Foreskin fibroblast (primary cell): ENCODE measurements at places on chromosomes 11 and 22.

DNA sequence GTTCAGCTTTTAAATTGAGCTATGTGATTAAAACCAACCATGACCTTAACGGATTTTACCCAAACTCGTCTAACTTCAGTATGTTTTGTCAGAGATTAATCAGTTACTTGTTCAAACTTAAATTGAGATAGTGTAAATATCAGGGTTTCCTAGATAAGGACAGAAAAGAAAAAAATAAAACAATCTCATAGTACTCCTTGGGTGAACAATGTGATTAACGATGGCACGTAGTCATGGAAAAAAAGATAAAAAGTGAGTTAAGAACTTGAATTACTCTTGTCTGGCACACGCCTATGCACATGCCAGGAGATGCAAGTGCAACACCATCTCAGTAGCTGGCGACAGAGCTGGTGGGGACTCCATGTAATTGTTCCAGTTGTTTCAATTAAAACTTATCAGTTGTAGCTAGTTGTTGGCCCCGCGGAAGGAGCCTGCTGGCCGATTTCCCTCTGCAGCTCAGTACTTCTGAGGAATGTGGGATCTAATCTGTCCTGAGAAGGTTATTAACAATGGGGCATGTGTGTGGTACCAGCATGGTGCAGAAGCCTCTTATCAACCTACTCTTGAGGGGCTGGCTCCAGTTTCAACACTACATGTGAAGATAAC lies 3.0 kb downstream of the RASSF10 start:
- no peak for DNase-seq

- DNase-seq: no peak
Measured at GRCh38 chr11:2093575-2094353, 45.4 kb downstream of the IGF2 start.

GRCh38 chr11:84969103-84969502 lies 658.0 kb downstream of the DLG2 start:
- no peak for DNase-seq

DNA sequence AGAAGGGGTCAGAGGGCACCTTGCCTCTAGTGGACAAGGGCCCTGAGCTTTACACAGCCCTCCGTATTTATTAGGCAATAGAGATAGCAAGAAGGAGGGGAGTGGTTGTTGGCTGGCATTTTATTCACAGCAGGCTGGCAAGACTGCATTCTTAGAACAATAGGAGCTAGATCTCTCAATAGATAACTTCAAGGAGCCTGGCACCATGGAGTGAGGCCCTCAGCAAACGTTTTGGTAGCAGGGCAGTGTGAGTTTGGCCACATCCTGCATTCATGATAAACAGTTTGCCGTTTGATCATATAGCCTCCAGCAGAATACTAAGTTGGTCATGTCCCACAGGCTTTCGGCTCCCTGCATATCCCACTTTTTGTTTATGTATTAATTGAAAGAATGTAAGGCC lies 31.6 kb downstream of the OR10A6 start:
- no peak for DNase-seq

GRCh38 chr22:37672920-37673455 lies 2.4 kb upstream of the LGALS1 start:
- DNase-seq: no peak

GRCh38 chr22:37916311-37916710 lies 10.2 kb downstream of the MICALL1 start:
- DNase-seq: no peak

GRCh38 chr22:47902646-47903180 lies 1140.3 kb downstream of the TBC1D22A start:
- no peak for DNase-seq

DNA sequence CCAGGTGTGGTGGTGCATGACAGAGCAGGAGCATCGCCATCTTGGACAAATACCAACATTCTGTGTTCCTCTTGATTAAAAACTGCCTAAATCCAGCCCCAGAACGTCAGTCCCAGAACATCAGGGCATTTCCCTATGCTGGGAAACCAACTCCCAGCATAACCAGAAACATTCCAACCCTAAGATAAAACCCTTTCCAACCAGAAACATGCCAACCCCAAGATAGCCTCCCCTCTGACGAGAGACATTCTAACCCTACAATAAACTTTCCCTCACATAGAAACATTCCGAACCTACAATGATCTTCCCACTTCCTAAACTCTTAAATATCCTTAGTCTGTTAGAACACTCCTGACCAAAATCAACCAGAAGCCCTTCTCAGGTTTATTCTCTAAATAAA lies 11.6 kb downstream of the PLAAT4 start:
- no peak for DNase-seq

DNA sequence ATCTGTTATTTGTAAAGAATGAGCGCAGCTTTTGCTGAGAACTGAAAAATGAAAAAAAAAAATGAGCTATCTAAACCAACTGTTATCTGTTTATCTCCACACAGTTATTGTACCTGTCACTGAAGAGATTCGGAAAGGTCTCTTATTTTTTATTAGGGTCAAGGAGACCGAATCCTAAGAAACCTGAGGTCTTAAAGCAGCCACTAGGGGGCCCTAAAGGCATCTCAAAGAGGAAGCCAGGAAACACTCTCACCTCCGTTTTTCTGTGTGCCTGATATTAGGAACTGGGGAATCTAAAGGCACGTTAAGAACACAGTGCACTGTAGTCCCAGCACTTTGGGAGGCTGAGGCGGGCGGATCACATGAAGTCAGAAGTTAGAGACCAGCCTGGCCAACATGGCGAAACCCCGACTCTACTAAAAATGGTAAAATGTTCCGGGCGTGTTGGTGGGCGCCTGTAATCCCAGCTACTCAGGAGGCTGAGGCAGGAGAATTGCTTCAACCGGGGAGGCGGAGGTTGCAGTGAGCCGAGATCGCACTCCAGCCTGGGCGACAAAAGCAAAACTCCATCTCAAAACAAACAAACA lies 3.5 kb upstream of the LARGE1 start:
- peak; percentile 69 for DNase-seq

DNA sequence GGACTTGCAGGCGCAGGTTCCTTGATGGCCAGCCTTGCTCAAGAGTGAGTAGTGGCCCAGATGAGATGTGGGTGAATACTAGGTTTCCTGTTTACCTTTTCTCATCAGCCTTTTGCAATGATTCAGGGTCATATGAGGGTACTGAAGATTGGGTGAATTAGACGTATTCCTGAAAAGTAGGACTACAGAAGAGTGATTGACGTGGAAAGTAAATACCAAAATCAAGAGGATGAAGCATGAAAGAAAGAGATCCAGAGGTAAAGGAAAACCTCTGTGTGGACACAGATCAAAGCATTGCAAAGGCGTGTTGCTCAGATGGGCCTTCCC lies 59.9 kb downstream of the CYB5R2 start:
- no peak for DNase-seq

DNA sequence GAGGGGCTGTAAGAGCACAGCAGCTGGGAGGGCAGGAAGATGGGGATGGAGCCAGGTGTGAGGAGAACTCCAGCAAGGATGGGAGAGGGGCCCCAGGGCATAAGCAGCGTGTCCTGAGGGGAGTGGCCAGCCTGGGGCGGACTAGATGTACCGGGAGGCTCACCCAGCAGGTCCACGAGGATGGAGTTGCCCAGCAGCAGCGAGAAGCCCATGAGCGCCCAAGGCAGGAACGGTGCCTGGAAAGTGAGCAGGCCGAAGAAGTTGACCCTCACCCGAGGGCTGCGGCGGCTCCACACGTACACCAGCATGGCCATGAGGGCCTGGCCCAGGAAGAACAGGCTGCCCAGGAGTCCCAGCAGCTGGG lies 1.3 kb downstream of the DERL3 start:
- DNase-seq: no peak

DNA sequence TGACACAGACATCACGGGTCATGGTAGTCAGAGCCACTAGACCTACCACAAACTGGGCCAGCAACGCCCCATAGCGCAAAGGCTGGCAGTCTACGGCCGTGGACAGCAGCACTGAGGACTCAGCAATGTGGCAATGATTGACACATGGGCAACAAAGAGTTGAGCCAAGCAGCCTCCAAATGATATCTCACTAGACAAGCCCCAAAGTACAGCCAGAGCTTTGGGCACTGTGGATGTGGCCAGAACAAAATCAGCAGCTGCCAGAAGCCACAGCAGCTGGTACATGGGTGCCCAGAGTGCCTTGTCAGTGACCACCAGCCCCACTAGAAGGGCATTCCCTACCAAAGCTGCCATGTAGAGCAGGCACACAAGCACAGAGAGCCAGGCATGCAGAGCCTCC lies 11.2 kb upstream of the UBQLNL start:
- no peak for DNase-seq

- DNase-seq: no peak
Measured at GRCh38 chr11:111417011-111417765, 38.1 kb upstream of the POU2AF1 start.

- no peak for DNase-seq
Measured at GRCh38 chr11:99632969-99633368, 612.2 kb downstream of the CNTN5 start.

GRCh38 chr11:69251639-69252489 lies 42.1 kb upstream of the MYEOV start:
- DNase-seq: no peak

- peak; percentile 98 for DNase-seq
Measured at GRCh38 chr11:69352715-69353319, 58.9 kb downstream of the MYEOV start.

- peak; percentile 18 for DNase-seq
Measured at GRCh38 chr11:26285608-26286007, 46.3 kb upstream of the ANO3 start.
